ENCODE measurements at places on chromosomes 3 and 15.

- peak overlapping the region; percentile 68 for H3K27ac ChIP-seq
- DNase-seq = peak; percentile 90
- H3K4me3 ChIP-seq = no peak overlapping the region
- H3K4me1 ChIP-seq = peaks cover 9% of the 10 kb centered on the region
- H3K27me3 ChIP-seq = no peaks in the 10 kb centered on the region
Measured at GRCh38 chr3:153138276-153139210, 23.5 kb upstream of the RAP2B start.

DNA sequence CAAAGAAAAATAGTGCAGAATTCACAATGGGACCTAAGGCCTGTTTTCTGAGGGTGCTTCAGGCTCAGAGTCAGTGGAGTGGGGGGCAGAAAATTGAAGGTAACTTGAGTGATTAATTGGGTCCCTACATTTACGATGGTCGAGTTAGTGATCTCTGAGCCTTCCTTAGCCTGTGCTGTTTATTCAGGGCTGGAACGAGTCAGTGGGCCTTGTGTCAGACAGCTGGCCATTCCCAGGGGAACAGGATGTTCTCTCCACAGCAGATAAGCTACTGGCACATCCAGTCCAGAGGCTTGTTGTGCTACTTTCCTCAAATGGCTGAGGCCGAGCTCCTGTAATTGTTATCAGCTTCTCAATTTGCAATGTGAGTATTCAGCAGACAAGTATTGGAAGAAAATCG is 29.2 kb upstream of the CNTN3 start:
- H3K4me3 ChIP-seq = no peak overlapping the region
- peak; percentile 86 for DNase-seq
- H3K27ac ChIP-seq = no peak overlapping the region
- H3K27me3 ChIP-seq = no peaks in the 10 kb centered on the region
- H3K36me3 ChIP-seq = no peaks in the 10 kb centered on the region

GRCh38 chr3:42747581-42747980 is 25.5 kb downstream of the CCDC13 start:
- H3K27me3 ChIP-seq = no peaks in the 10 kb centered on the region
- DNase-seq = no peak
- H3K36me3 ChIP-seq = no peaks in the 10 kb centered on the region
- peaks cover 4% of the 10 kb centered on the region for H3K4me1 ChIP-seq
- no peak overlapping the region for H3K4me3 ChIP-seq
- no peak overlapping the region for H3K27ac ChIP-seq

GRCh38 chr15:69852482-69852881 is 245.2 kb downstream of the TLE3 start:
- no peak overlapping the region for H3K27ac ChIP-seq
- H3K36me3 ChIP-seq = no peaks in the 10 kb centered on the region
- no peaks in the 10 kb centered on the region for H3K27me3 ChIP-seq
- H3K4me1 ChIP-seq = peaks cover 10% of the 10 kb centered on the region

DNA sequence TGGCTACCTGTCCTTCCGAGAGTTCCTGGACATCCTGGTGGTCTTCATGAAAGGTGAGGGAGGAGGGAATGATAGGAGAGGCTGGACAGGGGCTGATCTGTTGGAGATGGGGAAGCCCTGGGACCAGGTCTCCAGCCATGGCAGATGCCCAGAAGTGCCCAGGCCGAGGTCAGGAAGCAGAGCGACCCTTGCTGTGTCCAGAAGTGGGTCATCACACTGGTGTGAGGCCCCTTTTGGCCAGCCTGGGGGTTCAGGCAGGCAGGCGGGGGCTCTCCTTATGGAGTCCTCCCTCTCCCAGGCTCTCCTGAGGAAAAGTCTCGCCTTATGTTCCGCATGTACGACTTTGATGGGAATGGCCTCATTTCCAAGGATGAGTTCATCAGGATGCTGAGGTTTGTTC is 17.8 kb downstream of the DUOX1 start:
- no peak overlapping the region for H3K27ac ChIP-seq
- no peak for DNase-seq
- H3K36me3 ChIP-seq = no peaks in the 10 kb centered on the region
- no peaks in the 10 kb centered on the region for H3K4me1 ChIP-seq
- H3K4me3 ChIP-seq = no peak overlapping the region
- H3K27me3 ChIP-seq = no peaks in the 10 kb centered on the region

GRCh38 chr3:179181021-179181472 is 32.9 kb downstream of the PIK3CA start:
- no peaks in the 10 kb centered on the region for H3K36me3 ChIP-seq
- peaks cover 14% of the 10 kb centered on the region for H3K4me1 ChIP-seq
- peak; percentile 62 for DNase-seq
- H3K27ac ChIP-seq = peak overlapping the region; percentile 58
- no peak overlapping the region for H3K4me3 ChIP-seq

GRCh38 chr3:3705090-3705775 is 94.0 kb upstream of the LRRN1 start:
- DNase-seq = no peak
- no peak overlapping the region for H3K27ac ChIP-seq
- H3K36me3 ChIP-seq = no peaks in the 10 kb centered on the region
- H3K4me3 ChIP-seq = no peak overlapping the region

DNA sequence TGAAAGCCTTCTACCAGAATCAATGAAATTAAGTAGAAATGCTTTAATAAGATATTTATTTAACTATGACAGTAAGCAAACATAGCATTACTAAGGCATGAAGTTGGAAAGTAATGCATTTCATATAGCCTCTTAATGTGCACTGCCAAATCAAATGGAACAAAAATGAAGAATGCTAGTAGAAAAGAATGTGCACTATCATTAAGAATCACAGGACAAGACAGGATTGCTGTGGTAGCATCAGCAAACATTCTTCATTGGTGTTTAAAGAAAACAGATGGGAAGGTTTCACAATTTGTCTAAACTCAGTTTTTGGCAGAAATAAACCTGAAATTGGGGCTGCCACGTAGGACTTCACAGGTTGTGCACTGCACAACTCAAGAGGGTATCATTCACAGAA is 168.9 kb downstream of the CNTN3 start:
- H3K4me3 ChIP-seq = no peak overlapping the region

DNA sequence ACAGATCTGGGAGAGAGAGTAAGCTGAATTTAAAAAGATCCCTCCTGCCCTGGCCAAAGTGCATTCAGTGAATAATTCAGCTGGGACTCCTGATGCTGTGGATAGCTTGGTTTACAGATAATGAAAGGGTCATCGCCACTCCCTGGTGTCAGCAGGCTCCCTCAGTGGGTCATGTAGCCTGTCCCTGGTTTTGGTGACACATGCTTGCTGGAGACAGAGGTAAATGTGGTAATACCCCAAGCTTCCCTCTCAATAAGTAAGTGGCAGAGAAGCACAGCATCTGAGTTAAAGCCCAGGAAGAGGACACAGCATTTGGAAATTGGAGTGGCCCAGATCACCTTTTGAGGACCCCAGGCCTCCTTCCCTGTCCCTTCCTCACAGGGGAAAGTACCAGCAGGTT is 1.8 kb downstream of the TMEM115 start:
- peak overlapping the region; percentile 72 for H3K4me3 ChIP-seq
- no peak for DNase-seq
- H3K4me1 ChIP-seq = peaks cover 8% of the 10 kb centered on the region
